ENCODE measurements at places on chromosomes 5 and 9. TPM values are rescaled to one million over a fixed set of nuclear protein-coding genes. Genes with fewer than 3 reads are reported as not detected.
A peak's percentile ranks its signal among the peaks of the same experiment; 100 is the strongest.

DNA sequence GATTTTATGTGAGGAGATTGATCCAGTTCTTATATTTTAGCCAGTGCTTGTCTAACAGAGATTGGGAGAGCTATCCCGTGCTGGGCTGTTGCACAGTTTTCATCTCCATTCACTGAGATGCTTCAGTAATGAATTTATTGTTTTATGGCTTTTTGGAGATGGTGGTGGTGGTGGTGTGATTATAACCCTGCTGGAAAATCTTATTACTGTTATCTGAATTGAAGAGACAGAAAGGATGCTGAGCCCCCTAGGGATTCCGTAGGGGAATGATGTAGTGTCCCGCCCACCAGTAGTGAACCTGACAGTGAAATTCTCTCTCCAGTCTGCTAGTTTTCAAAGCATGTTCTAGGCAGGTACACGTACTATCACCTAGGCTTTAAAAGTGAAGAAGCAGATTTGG is 1.9 kb downstream of the RAI14 start:
- DNase-seq: peak; percentile 70

DNA sequence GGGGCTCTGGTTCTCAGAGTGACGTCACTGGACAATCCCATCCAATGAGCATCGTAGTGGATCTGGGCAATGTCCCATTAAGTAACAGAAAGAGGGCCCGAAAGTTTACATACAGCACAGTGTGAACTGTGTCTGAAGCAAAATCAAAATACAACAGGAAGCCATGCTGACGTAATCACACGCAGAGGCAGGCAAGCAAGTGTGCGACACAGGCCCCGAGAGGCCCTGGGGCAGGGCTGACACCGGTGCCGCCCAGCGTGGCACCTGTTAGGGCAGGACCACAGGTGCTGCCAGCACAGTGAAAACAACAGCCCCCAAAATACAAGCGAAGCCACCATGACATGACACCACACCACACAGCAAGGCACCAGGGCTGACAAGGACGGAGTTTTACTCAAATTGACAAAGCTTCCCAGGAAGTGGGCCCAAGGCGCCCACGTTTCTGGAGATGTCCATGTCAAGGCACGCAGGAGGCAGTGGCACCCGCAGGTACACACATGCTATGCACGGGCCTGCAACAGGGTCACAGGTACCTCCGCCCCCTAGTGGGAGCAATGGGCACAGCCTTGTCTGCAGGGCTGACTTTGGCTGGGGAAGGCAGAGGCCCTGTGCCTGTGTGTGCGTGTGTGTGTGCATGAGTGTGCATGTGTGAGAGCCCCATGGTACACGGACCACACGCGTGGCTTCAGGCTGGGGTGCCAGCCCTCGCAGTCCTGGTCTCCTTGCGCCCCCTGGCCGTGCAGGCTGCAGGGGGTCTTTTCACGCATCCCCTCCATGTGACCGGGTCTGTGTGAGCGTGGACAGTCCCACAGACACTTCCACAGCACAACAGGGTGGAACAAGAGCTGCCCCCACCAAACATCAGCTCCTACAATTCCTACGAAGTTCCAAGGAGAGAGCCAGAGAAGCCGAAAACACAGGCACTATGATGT is 19.6 kb downstream of the QSOX2 start:
- DNase-seq: peak; percentile 56

- no peak for DNase-seq
Observed at GRCh38 chr5:75366787-75367186, 29.8 kb downstream of the HMGCR start.

- peak; percentile 50 for DNase-seq
Observed at GRCh38 chr9:124242331-124243194, 15.2 kb upstream of the NEK6 start.

DNA sequence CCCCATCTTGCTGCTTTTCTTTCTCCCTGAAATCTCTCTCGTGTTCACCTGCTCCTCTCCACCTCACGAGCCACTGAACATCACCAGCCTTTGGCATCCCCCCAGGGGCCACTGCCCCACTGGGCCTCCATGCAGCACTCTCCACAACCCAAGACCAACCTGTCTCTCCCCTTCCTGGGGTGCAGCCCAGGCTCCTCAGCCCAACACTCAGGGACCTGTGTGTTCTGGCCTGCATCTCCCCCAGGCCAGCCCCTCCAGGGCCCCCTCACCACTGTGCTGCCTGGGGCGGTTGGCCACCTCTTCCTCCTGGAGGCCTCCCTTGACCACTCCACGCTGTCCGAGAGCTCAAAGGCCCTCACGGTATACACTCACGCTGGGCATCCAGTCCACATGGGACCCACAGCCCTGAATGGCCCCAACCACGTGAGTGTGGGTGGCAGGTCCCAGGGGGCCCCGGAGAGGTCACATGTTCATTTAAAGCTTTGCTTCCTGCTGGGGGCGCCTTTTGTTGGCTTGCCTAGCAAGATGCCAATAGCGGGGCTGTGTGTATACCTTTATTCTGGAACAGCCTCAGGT is 453 bp upstream of the DOK3 start:
- no peak for DNase-seq

- no peak for DNase-seq
Observed at GRCh38 chr9:96567203-96567700, 52.4 kb downstream of the CDC14B start.

GRCh38 chr5:135447298-135447929 is at the start of gene DCANP1:
Gene DCANP1, minus strand, starts transcription at chr5:135447348. Its CDS starts 240 bp downstream, at chr5:135447108.
- no peak for DNase-seq

DNA sequence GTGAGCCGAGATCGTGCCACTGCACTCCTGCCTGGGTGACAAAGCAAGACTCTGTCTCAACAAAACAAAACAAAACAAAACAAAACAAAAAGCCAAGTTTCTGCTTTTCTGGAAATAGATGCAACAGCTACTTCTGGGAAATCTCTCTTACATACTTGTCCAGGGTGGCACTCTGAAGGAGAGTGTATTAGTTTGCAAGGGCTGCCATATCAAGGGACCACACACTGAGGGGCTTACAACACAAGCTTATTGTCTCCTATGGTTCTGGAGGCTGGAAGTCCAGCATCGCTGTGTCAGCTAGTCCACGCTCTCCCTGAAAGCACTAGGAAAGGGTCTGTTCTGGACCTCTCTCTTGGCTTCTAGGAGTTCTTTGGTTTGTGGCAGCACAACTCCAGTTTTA is 277.9 kb upstream of the WWC1 start:
- DNase-seq: no peak

GRCh38 chr5:160036884-160037283 is 27.9 kb downstream of the TTC1 start:
- no peak for DNase-seq

GRCh38 chr5:124612023-124612422 is 134.4 kb downstream of the ZNF608 start:
- no peak for DNase-seq

- no peak for DNase-seq
Observed at GRCh38 chr5:151148583-151148982, 9.0 kb downstream of the ANXA6 start.

- no peak for DNase-seq
Observed at GRCh38 chr9:87076825-87077224, 129.5 kb upstream of the GAS1 start.

GRCh38 chr9:93305497-93306020 is 121.6 kb downstream of the WNK2 start:
- no peak for DNase-seq

DNA sequence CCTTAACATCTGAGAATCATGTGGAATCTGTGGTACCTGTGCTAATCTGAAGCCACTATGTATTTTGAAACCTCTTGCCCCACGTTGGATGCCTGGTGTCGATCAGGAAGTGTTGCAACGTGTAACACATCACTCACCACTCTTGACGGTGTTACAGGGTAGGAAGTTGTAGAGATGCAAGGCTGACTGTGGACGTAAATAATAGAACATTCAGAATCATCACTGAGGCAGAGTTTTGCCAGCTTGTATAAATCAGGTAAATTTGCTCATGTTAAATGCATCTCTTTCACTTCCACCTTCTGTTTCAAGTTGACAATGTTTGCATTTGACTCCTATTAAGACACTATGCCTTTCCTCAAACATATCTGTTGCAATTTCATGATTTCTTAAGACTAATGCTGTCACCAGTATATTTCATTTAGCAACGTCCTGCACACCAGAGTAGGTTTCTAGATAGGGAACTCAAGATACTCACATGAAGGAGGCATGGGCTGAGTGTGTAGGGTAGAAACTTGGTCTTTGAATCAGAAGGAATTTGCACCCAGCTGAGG is 38.1 kb downstream of the BASP1 start:
- DNase-seq: no peak

GRCh38 chr5:120141076-120141475 is 323.0 kb upstream of the PRR16 start:
- no peak for DNase-seq

- no peak for DNase-seq
Observed at GRCh38 chr9:111904891-111905291, 8.3 kb downstream of the UGCG start.

Gene STK32A
- 0.25 TPM for total RNA-seq

Gene CDH18
- under 0.01 TPM for total RNA-seq

Gene FBN2
- total RNA-seq: 0.13 TPM

Gene NOXA1
- total RNA-seq: 1.3 TPM

Gene DEPDC1B
- total RNA-seq: 4.4 TPM

Gene SLC34A1
- total RNA-seq: not detected

Gene TEX48
- total RNA-seq: not detected

Gene GPR21
- total RNA-seq: 0.39 TPM

Gene SLC36A3
- total RNA-seq: not detected
